Left ventricle myocardium superior (tissue), 1 donor: ENCODE measurements at places on chromosomes 4 and X. TPM values are rescaled to one million over a fixed set of nuclear protein-coding genes. Genes with fewer than 3 reads are reported as not detected.
A peak's percentile ranks its signal among the peaks of the same experiment; 100 is the strongest.

FAM47E gene
- total RNA-seq: 2.4 TPM

TLR2 gene
- 4.0 TPM for total RNA-seq

DNA sequence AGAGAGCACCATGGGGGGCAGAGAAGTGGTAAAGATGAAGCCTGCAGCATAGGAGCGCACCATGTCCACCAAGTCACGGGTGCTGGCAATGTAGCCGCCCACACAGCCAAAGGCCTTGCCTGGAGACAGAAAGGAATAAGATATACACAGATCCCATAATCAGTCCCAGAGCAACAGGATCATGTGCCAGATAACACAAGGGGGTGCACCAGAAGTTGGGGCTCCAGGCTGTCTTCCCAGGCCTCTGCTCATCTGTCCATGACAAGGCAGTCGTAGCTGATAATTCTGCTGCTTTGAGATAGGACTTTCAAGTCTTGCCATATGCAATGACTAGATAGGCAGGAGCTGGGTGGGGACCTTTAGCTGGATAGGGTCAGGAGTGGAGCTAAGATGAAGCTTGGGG is 14.7 kb downstream of the APEX2 start:
- no peak for DNase-seq

- DNase-seq: no peak
Measured at GRCh38 chr4:82469791-82470345, 39.5 kb downstream of the ENOPH1 start.

DNA sequence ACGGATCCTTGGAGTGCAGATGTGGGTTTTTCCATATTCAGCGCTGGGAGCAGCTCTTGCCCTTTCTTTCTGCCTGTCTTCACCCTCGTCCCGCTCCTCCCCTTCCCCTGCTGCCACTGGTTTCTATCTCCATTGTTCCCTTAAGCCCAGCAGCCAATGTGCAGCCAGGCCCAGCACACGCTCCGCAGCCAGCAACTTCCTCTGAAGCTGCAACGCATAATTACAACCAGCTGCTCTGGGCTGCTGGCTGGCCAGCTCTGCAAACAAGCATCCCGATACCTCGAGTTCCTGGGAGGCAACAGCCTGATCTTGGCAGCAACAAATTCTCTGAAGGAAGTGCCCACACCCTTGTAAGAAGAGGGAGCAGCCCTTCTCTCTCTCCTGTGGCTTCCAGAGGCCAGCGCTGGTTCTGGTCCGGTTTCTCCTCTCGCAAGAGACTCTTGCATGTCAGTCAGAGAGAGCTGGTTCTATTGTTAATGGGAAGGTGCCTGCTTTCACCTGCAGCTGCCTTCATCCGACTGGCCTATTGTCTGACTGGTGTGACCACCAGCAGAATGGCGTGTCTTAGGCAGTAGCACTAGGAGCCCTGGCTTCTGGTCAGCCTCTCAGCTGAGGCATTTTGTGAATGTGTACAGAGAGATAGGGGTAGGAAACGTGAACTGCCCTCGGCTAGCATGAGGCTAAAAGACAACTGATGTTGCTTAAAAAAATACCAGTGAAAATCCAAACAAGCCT is 83.8 kb upstream of the MAML3 start:
- DNase-seq: peak; percentile 85

DNA sequence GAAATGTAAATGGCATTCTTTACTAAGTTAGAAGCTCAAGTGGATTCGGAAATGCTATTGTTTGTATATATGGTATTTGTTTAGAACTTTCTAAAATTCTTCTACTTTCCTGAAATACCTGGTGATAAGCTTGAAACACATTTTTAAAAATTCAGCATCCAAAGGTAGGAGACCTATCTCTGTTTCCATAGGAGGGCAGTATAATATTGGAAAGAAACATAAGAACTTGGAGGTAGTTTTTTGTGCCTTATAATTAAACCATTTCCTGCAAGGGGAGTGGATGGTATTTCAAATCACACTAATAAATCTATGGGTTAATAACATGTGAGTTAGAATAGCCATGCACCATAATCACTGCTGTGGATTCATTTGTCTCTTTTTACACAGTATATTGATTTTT is 217.4 kb upstream of the AADAT start:
- no peak for DNase-seq

GRCh38 chr4:8775121-8775520 is 96.5 kb downstream of the HMX1 start:
- no peak for DNase-seq

DNA sequence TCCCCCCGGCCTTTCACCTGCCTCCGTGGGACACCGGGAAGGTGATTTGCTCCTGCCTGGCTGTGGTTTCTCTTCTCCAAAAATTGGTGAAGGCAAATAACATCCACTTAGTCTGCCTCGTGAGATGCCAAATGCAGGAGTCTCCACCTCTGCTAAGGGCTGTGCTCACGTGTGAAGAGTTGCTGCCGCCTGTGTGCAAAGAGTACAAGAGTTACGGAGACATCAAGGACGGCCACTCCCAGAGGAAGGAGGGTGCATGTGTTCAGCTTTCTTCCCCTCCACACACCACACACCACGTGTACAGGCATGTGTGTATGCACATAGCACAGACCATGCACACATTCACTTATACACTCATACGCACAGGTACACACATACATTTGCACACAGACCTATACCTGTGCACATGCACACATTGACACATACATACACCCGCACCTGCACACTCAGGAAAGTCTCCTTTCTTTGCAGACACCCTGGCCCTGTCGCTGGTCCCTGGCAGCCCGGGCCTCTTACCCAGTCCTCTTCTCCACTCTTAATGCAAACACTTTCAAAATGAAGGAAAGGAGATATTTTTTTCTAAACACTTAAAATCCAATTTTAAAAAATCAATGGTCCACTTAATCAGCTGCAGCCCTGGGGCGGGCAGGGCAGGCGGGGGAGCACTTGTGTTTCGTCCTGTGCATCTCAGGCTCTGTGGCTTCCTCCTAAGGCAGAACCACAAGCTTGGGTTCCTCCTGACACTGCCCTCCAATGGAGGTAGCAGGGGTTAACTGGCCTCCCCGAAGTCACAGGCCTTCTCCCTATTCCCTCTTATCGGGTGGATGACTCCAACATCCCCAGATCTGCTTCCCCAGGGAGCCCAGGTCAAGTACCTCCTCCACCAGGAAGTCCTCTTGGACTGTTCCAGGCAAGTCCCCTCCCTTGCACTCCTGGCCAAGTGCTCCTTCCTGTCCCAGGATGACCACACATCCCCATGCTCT is 103.0 kb downstream of the CPZ start:
- no peak for DNase-seq

GRCh38 chr4:151887031-151887815 is 126.4 kb upstream of the GATB start:
- no peak for DNase-seq
